Central memory CD8-positive, alpha-beta T cell (primary cell): ENCODE measurements at places on chromosomes 5 and 9.

DNA sequence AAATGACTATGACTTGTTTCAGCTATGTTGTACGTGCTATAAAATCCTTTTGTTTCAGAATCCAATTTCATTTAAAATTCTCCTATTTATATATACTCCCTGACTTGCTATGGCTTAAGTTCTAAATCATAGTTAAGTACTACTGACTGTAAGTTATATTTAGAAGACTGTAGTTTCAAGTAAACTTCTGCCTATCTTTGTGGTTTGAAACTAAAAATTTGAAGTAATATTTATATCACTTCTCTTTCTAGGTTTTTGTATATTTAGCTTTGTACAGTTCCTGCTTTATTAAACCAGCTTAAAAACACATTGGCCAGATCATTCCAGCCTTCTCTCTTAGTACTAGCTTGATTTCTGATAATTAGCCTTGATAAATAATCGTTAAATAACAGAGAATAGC is 196.3 kb downstream of the MLLT3 start:
- H3K36me3 ChIP-seq = peaks cover 3% of the 10 kb centered on the region
- H3K27ac ChIP-seq = no peak overlapping the region
- no peaks in the 10 kb centered on the region for H3K27me3 ChIP-seq

DNA sequence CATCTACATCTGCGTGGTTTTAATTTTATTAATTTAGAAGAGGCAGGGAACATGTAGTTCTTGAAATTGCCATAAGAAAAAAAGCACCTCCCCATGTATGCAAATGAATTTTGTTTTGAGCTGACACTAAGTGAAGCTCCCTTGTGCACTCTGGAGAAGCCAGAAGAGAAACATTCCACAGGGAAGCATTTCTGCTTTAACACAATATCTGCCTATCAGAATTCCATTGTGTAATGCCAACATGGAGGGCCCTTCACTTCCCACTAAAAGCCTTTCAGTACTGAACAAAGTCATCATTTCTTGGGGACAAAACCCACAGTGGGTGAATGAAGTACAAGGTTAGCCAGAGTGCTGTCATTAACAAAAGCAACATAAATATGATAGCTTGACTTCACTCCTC is 59.7 kb downstream of the PRELID2 start:
- H3K4me3 ChIP-seq = no peak overlapping the region
- no peak overlapping the region for H3K27ac ChIP-seq
- H3K36me3 ChIP-seq = no peaks in the 10 kb centered on the region
- no peaks in the 10 kb centered on the region for H3K27me3 ChIP-seq

GRCh38 chr5:164763206-164763605 is 1257.8 kb downstream of the MAT2B start:
- no peak overlapping the region for H3K4me3 ChIP-seq
- no peaks in the 10 kb centered on the region for H3K27me3 ChIP-seq
- no peak for DNase-seq
- H3K27ac ChIP-seq = no peak overlapping the region
- H3K36me3 ChIP-seq = peaks cover 2% of the 10 kb centered on the region

DNA sequence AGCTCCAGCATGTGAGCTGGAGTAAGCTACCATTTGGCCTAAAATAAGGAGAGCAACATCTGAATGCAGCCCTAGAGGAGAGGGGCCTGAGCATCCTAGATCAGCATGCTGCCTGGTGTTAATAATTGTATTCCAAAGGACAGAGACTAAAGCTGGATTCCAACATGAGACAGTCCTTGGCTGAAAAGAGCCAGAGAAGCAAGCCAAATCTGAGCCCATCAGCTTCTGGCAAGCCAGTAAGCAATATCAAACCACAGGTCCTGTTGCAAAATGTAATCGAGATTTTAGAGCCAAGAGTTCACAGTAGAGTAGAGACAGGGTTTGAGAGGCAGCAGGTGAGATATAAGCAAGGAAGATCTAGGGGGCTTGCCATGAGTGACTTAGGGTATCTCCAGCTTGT is 42.3 kb upstream of the DMAC1 start:
- DNase-seq = no peak
- H3K36me3 ChIP-seq = peaks cover 3% of the 10 kb centered on the region
- H3K27me3 ChIP-seq = no peaks in the 10 kb centered on the region
- no peak overlapping the region for H3K27ac ChIP-seq

DNA sequence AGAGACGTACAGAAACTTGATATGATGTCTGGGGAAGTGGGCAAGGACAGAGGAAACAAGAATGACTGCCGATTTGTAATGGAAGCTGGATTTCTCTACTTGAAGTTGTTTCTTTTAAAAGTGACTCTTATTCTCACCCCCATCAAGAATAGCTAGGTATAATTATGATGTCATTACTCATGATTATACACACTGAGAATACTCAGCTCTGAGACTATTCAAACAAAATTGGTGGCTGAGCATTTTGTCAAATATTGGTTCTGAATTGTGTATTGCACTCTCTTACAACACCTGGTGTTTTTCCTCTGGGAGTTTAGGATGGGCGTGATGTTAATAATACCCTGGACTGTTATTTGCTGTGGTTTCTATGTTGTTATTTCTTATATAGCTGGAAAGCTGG is 46.3 kb downstream of the MAST4 start:
- no peak overlapping the region for H3K4me3 ChIP-seq
- H3K27ac ChIP-seq = no peak overlapping the region
- no peaks in the 10 kb centered on the region for H3K4me1 ChIP-seq
- no peaks in the 10 kb centered on the region for H3K36me3 ChIP-seq

DNA sequence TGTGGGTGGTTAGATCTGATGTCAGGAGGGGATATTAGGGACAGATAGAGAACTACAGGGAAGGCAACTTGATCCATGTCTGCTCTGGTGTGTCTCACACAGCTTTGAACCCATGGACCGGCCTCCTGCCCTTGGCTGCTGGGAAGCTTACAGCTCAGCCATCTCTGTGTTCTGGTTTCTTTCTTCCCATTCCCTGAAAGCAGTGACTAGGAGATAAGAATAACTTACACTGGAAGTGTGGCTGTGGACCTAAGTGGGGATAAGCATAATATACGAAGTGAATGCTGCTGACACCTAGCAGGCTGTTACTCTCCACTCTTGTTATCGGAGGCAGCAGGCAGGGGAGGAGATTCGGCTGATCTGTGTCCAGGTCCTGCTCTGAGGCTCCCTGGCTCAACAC is 282.3 kb upstream of the TUT7 start:
- H3K36me3 ChIP-seq = no peaks in the 10 kb centered on the region
- H3K4me3 ChIP-seq = no peak overlapping the region
- H3K27me3 ChIP-seq = peaks cover 57% of the 10 kb centered on the region
- no peak overlapping the region for H3K27ac ChIP-seq

DNA sequence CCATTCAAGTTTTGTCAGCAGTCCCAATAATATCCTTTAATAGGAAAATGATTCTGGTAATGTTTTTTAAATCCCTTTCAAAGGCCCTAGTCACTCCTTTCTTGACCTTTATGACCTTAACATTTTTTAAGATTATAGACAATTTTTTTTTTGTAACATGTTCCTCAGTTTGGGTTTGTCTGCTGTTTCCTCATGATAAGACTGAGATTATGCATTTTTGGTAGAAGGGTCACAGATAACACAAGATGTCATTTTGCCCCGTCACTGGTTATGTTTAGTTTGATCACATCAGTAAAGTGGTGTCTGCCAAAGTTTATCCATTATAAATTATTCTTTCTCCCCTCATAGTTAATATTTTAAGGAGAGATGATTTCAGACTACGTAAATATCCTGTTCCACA is 16.0 kb upstream of the PTPDC1 start:
- H3K36me3 ChIP-seq = peaks cover 4% of the 10 kb centered on the region
- H3K27ac ChIP-seq = no peak overlapping the region
- H3K4me1 ChIP-seq = no peaks in the 10 kb centered on the region
- no peaks in the 10 kb centered on the region for H3K27me3 ChIP-seq
- no peak for DNase-seq
- no peak overlapping the region for H3K4me3 ChIP-seq

DNA sequence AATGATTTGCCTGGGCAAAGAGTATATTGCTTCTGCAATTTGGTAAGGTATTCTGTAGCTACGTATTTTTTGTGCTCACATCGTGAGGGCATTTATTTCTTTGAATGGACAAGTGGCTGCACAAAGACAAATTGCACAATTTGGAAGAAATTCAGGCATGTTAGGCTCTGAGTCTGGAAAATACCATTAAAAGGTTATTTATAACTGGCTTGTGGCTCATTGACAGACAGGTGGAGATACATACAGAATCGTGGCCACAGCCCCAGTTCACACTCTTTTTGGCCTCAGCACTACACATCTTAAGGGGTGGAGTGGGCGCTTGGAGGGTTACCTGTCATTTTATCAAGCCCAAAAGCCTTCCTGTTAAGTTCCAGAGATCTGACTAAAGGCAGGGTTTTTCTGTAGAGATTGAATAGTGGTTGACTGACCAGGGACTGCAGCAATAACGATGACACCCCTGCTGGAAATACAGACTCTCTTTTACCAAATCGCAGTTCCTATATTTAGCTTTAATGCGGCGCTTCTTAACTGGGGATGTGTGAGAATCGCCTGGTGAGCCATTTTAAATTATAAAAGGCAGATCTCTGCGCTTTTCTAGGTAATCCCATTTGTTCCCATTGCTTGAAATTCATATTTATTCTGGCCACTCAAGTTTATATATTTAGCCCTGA is 14.7 kb downstream of the MAN2A1 start:
- no peak overlapping the region for H3K27ac ChIP-seq
- no peak for DNase-seq
- no peaks in the 10 kb centered on the region for H3K27me3 ChIP-seq
- H3K4me3 ChIP-seq = no peak overlapping the region
- H3K4me1 ChIP-seq = peaks cover 76% of the 10 kb centered on the region

DNA sequence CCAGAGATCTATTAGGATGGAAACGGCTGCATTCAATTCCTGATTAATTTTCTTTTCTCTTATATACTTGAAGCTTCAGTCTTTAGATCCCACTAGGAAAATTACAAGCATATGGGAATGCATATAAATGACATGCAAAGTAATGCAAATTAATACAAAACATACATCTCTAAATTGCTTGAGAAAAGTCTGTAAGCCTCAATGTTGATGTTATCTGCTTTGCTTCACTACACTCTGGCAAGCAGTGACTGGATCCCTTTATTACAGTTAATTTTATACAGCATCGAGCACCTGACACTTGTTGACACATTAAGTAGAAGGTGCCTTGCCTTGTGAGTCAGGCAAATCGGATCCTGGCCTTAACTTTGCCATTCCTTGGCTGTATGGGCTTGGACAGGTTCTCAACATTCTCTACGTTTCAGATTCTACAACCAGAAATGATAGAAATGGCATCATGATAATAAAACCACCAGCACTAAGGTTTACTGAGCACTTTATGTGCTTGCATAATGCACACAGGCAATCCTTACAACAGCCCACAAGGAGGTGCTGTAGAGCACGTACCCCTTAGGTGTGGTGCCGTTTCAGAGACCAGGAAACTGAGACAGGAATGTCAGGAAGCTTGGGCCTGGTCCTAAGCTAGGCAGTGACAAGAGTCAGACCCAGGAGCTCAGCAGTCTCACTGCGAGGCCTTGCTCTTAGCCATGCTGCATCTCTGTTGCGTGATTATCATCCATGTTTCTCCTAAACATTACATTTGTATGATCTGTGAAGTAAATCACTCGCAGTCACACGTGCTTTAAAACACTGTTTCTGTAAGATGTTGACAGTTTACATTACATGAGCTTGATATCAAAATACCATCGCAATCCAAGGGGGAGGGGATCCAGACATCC is 2.7 kb downstream of the GCNT4 start:
- H3K4me3 ChIP-seq = peak overlapping the region; percentile 76
- peak overlapping the region; percentile 87 for H3K27ac ChIP-seq
- DNase-seq = no peak
- H3K27me3 ChIP-seq = no peaks in the 10 kb centered on the region
- H3K4me1 ChIP-seq = peaks cover 75% of the 10 kb centered on the region

DNA sequence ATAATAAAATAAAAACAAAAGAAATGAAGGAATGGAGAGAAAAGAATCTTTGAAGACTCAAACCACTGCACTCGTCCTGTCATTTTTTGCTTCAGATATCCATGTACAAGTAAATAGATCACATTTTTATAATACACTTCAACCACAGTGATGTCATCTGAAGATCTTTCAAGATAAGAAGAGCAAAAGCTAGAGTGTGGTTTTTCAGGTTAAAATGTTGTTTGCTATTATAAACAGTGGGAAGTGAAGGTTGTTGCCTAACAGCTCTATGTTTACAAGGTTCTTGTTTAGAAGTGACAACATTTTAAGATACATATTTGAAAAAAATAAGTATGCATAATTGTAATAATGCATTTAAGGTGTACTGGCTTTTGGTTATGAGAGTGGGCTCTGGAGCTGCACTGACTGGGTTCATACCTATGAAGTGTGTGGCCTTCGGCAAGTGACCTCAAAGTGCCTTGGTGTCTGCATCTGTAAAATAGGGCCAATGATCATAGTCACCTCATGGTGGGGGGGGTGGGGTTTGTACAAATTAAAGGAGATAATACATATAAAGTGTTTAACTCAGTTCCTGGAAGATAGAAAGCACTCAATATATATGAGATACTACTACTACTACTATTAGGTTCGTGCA is 45.5 kb upstream of the IL7R start:
- peaks cover 10% of the 10 kb centered on the region for H3K36me3 ChIP-seq
- peak; percentile 30 for DNase-seq

- no peaks in the 10 kb centered on the region for H3K4me1 ChIP-seq
- H3K36me3 ChIP-seq = no peaks in the 10 kb centered on the region
- no peaks in the 10 kb centered on the region for H3K27me3 ChIP-seq
- H3K4me3 ChIP-seq = no peak overlapping the region
Measured at GRCh38 chr9:121945849-121946248, 147.3 kb downstream of the TTLL11 start.

DNA sequence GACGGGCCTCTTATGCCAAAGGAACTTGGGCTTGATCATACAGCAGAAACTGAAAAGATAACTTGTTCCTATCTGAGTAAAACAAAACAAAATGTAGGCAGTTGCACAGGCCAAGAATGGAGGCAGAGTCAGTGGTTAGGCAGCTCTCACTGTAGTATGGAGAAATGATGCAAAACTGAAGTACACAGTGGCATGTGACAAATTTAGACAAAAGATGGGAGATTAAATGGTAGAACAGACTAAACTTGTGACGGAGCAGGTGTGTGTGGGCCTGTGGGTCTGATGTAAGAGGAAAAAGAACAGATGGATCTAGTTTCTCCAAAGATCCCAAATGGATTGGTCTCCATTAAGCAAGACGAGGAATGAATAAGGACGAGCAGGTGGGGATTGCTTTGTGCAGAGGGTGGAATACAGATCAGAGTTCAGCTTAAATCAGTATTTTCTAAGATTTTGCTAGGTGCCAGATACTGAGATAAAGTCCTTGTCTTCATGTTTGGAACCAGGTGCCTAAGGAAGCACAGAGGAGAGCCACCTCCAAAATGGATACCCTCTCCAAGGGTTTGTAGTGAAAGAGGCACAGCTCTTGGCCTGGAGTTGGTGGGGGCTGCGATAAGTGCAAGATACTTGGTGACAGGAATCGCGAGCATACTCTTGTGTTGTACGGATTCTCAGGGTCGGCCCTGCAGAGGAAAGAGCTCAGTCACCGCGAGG is 722 bp upstream of the DCP2 start:
- no peaks in the 10 kb centered on the region for H3K27me3 ChIP-seq
- no peak for DNase-seq
- peaks cover 37% of the 10 kb centered on the region for H3K4me1 ChIP-seq
- peak overlapping the region; percentile 97 for H3K4me3 ChIP-seq
- H3K36me3 ChIP-seq = peaks cover 17% of the 10 kb centered on the region
- peak overlapping the region; percentile 97 for H3K27ac ChIP-seq

- no peak overlapping the region for H3K27ac ChIP-seq
- H3K36me3 ChIP-seq = peaks cover 1% of the 10 kb centered on the region
- peaks cover 7% of the 10 kb centered on the region for H3K4me1 ChIP-seq
- H3K4me3 ChIP-seq = no peak overlapping the region
- no peak for DNase-seq
- H3K27me3 ChIP-seq = no peaks in the 10 kb centered on the region
Measured at GRCh38 chr9:123402981-123403509, 47.0 kb downstream of the CRB2 start.
